ENCODE measurements at places on chromosomes 12 and 14.

DNA sequence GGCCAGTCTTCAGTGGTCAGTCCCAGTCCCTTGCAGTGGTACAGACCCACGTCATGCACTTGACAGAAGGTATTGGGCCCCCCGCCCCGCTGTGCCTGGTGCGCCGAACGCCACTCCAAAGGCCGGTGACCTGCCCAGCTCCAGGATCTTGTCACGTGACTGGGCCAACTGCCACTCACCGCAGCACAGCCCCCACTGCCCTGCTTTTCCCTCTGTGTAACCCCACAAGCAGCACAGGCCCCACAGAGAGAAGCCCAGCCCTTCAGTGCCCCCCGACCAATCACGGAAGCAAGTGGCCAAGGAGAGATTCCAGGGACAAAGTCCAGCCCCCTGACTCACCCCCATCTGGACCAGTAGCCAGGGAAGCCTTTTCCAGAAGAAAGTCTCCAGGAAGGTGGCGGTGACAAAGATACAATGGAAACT, 498 bp downstream of the GPR132 start:
- no peak for DNase-seq

DNA sequence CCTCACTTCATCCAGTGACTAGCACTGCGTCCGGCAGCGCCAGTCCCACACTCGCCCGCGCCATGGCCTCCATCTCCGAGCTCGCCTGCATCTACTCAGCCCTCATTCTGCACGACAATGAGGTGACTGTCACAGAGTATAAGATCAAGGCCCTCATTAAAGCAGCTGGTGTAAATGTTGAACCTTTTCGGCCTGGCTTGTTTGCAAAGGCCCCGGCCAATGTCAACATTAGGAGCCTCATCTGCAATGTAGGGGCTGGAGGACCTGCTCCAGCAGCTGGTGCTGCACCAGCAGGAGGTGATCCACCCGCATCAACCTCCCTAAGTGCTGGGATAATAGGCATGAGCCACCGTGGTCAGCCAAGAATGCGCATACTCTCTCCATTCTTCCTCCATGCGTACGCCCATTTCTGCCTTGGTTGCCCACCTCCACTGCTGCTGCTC, 59.9 kb downstream of the IRF2BPL start:
- no peak for DNase-seq

DNA sequence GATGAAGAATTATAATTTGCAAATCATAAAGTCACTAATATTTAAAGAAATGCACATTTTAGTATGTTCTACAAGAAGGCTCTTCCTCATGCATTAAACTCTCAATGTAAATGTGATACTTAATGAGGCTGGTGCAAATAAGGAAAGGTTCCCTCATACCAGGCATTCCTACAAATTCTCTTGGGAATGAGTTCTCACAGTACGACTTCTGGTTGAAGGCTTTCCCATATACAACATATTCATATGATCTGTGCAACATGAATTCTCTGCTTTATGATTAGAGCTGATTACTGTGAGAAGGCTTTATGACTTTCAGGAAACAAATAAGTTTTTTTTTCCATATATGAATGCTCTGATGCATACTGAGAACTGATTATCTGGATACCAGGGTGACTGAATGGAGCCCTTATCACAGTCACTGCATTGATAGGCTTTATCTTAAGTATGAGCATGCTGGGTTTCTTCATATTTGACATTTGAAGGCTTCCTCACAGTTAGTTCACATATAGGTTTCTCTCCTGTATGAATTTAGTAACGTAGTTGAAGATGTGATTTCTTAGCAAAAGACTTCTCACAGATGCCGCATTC, 293.9 kb downstream of the RAD51B start:
- no peak for DNase-seq

DNA sequence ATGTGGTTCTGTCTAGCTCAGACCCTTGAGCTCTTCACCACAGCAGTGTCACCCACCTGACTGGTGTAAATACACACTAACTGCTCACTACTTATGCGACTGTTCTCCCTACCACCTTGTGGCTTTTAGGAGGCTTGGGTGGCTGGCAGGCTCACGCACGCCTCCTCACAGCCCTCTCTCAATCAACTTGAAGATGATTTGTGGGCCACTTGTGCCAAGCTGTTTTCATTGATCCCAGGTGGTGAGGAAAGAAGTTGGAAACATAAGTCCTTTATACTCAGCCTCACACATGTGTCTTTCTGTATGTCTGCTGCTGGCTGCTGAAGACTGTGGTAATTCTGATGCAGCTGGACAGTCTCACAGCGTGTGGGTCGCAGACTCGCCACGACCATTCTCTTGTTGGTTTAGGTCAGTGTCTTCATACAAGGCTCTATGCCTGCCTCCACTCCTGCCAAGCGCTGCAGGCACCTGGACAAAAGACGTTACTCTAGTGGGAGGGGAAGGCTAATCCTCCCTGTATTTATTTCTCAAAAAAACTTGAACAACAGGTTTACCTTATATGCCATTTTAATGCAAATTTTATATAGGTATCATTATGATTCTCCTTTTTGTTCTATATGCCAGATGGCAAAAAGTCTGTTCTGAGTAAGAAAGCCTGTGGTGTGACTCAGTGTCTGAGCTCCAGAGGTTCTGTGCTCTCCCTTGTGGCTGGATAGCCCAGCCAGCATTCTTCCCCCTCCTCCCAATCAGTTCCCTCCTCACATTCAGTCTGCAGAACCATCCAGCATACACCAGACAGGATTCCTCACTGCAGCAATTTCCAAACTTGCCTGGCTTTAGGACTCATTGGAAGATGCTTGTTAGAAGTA, 115.6 kb downstream of the DIP2B start:
- peak; percentile 46 for DNase-seq

- no peak for DNase-seq
Measured at GRCh38 chr12:48586361-48586760, 16.5 kb upstream of the LALBA start.

DNA sequence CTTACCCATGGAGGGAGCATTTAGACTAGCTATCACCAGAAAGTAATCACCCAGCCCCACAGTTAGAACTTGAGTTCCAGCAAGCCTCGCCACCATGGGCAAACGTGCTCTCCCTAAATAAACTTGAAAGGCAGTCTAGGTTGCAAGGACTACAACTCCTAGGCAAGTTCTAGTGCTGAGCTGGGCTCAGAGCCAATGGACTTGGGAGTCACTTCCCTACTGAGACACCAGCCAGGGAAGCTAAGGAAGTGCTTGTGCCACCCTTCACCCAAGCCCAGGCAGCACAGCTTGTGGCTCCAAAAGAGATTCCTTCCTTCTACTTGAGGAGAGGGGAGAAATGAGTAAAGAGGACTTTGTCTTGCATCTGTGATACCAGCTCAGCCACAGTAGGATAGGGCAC, 57.9 kb downstream of the SLCO1A2 start:
- peak; percentile 2 for DNase-seq
